HS-27A (cell line): ENCODE measurements at places on chromosomes 2 and 18.

GRCh38 chr18:67354091-67354490, 162.4 kb downstream of the DSEL start:
- no peak for DNase-seq

GRCh38 chr2:24544456-24545115, 53.5 kb downstream of the NCOA1 start:
- no peak for DNase-seq

DNA sequence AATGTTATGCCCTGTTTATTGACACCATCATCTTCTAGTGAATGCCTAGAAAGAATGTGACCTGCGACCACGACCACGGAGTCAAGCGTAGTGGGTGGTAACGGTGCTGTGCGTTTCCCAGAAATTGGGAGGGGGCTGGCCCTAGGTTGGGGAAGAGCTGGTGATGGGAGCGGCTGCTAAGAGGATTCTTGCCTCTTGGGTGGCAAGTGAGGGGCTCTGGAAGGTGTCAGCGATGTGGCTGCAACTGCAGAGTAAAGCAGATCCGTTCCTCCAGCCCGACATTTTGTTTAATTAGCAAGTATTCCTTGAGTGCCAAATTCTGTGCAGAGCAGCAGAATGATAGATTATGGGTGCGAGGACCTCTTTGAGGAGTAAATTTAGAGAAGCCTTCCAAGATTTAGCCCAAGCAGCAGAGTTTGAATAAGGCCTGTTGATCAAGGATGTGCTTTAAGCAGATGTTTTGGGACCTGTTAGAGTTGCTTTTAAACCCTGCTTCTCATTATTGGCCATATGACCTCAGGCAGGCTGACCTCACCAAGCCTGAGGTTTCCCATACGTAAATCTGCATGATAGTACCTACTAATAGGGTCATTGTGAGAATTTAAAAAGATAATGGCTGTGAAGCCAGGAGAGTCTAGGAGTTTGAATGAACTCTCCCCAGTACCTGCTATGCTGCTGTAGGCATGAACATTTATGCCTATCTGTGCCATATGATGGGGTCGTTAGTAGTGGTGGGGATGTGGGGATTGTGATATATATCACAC, 287.7 kb downstream of the PTGR3 start:
- DNase-seq, result no peak

DNA sequence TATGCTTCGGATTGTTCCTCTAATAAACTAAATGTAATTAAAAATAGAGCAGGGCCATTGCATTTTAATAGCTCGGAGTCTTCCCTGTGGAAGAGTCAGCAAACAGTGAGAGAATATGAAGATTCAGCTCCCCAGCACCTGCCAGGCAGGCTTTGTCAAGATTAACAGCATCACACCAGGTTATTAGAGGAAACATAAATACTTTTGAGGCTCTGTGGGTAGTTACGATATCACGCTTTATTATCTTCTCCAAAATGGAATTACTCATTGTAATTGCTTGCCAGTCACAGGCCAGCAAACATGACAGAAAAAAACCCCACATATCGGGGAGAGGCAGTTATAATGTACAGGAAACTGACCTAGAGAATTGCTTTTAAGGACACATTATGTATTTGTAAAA, 303.9 kb downstream of the CPS1 start:
- DNase-seq, result no peak

DNA sequence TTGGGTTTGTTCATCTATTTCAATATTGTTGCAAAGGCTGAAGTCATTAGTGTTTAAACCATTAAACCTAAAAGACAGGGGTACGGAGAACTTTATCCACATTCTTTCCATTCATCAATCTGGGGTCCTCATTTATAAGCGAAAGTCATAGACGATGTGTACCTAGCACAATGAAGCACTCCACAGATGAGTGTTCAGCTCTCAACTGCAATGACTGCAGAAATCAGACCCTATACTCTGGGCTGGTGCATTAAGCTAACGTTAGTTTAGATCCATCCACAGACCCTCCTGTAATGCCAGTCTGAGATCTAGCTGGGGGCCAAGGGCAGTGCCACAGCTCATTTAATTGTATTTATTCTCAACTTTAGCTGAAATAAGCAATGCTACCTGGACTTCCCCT, 155.2 kb downstream of the AFF3 start:
- DNase-seq, result no peak

GRCh38 chr2:223578846-223579245, 23.3 kb downstream of the SCG2 start:
- no peak for DNase-seq

GRCh38 chr18:26088487-26088886, 1.9 kb downstream of the SS18 start:
- no peak for DNase-seq

- peak; percentile 83 for DNase-seq
These were observed 7.3 kb downstream of the ALPP start for GRCh38 chr2:232385660-232386489.

DNA sequence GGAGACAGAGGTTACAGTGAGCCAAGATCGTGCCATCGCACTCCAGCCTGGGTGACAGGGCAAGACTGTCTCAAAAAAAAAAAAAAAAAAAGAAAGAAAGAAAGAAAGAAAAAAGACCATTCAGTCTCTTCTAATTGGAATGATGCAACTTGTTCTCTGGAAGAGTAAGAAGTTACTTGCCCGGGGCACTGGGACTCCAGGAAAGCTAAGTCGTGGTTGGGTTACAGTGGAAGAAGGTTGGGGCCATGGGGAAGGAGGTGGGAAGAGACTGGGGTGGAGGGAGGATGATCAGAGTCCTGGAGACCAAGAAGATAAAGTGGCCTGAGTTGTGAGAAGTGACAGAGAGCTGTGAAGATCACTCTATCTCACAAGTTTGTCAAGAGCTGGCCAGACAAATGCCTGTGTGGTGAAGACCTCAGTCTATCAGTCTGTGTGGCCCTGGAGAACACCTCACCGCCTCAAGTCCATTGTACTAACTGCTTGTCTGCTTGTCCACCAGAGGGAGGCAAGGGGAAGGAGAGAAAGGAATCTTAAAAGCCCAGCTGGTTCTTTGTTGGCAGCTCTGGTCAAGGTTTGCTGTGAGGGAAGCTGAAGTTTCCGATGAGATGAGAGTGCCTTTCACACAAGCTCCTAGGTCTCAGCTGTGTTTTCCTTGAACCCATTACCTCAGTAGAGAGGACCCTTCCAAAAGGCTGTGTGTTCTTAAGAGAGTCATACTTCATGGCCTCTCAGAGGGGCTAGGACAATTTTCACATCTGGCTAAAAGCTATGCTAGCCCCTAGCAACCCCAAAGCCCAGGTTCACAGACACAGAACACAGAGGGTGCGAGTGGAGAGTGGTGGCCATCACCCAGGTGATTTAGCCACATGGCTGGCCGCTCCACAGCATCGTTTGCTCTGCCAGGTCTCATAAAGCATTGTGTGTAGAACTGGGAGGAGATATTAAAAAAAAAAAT, 72.0 kb upstream of the TMEM178A start:
- DNase-seq, result peak; percentile 45

GRCh38 chr2:121080013-121080772, 204.8 kb downstream of the TFCP2L1 start:
- peak; percentile 62 for DNase-seq

- no peak for DNase-seq
These were observed 60.4 kb upstream of the COPS8 start for GRCh38 chr2:237025090-237025865.

- no peak for DNase-seq
These were observed 9.1 kb downstream of the ITM2C start for GRCh38 chr2:230873661-230874401.

GRCh38 chr2:210586381-210586780, 30.0 kb downstream of the CPS1 start:
- DNase-seq, result no peak

DNA sequence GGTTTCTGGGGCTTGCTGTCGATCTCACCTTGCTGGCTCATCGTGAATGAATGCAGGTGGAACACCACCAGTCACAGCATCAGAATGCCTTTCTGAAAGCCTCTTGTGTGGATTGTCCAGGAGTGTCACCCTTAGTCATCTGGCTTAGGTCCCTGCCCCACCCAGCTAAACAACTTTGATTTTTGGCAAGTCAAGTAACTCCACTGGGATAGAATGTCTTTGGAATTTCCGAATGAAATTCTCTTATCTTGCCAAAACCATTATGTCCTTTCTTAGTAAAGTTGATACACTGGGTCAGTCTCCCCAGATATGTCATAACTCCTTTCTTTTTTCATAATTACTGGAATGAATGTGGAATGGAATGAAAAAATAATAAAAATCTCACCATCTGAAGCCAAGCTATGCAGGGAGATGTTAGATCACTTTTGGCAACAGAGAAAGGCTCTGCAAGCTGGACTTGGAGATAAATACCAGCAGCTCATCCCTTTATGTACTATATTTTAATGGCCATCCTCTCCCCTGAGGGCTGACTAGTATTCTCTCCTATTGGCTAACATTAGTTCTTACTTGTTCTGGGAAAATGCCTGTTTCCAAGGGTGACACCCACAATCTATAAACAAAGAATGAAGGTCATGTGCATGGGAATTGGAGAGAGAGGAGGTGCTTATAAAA, 35.4 kb downstream of the INSIG2 start:
- peak; percentile 93 for DNase-seq

DNA sequence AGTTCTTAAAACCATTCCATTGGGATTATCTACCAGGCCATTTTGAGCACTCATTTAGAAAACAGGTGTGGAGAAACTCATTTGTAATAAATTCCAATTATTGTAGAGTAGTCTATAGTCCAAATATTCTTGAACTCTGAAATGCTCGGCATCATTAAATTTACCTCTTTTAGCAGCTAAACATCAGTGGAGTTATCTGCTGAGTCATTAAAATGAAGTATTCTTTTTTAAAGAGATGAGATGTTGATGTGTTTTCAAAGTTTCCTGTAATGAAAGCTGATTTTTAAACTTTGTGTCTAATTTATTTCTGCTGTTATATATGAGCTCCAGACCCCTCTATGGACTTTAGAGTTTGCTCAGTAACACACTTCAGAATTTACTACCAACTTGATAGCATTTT, 1635.2 kb downstream of the SUCLG1 start:
- no peak for DNase-seq

- no peak for DNase-seq
These were observed 2.6 kb downstream of the THADA start for GRCh38 chr2:43593254-43593653.

DNA sequence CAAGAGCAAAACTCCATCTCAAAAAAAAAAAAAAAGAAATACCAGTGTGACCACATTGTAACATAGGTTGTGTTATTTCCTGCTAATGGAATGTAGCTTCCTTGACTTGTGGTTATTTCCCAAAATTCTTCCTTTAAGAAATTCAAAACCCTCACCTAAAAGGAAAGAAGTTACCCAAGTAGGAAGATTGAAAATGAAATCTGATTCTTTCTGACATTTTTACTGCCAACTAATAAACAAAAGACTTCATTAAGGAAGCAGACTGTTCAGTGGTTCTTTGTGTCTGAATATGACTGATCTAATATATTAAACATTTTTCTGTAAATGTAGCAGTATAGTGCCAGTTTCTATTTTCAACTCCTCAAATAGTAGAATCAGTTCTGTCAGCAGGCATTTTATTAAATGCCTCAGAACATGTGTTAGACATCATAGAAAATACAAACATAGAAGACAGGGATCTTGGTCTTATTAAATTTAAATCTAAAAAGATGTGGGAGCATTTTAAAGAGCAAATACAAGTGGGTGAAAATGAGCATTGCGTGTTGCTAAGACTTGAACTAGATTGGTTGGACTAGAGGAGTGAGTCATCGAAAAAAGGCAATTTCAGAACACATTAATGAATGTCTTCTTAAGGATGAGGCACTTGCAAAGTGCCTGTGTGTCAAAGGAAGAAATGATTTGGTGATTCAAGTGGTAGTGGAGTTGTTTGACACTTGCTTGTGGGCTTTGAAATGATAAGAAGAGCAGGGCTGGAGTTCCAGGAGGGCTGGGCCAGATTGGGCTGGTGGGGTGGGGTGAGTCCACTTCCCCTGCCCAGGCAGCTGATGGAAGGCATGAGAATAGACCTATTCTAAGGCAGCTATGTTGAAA, 53.4 kb downstream of the PKP4 start:
- no peak for DNase-seq

DNA sequence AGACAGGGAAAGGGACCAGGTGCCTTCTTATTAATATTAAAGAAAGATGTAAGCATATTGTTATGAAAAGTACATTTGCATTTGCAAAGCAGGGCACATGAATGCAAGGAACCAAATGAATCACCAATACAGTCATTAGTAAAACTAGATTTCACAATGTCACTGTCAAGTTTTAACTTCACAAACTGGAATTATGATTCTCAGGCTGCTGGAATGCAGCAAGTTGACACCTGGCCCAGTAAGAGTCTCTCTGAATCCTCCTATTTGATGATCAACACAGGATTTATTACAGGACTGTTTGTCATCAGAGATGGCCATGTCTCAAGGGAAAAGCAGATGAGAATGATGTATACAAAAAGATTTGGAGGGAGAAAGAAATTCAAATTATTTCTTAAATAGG, 72.9 kb upstream of the STK39 start:
- DNase-seq, result no peak

DNA sequence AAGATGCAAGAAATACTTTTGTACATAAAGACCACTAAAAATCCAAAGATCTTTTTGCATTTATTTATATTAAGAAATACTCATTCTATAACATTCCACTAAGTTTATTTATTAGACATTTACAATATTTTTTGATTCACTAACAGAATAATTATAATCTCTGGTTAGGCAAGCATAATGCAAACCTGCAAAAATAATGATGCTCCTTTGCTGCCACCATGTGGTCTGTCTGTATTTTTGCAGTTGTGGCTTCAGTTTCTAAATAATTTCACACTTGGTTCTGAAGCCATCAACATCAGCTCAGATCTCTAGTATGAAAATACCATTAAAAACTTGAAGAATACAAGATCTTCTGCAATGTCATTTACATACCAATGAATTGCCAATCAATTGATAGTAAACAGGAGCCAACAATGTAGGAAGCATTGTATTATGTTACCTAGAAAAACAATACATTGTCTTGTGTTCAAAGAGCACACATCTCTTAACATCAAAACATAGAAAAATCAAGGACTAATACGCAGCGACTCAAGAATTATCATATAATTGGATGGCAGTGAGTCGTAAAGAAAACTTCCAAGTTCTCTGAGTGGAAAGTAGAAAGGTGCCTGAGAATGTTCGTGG, 28.8 kb upstream of the WDR75 start:
- DNase-seq, result no peak

DNA sequence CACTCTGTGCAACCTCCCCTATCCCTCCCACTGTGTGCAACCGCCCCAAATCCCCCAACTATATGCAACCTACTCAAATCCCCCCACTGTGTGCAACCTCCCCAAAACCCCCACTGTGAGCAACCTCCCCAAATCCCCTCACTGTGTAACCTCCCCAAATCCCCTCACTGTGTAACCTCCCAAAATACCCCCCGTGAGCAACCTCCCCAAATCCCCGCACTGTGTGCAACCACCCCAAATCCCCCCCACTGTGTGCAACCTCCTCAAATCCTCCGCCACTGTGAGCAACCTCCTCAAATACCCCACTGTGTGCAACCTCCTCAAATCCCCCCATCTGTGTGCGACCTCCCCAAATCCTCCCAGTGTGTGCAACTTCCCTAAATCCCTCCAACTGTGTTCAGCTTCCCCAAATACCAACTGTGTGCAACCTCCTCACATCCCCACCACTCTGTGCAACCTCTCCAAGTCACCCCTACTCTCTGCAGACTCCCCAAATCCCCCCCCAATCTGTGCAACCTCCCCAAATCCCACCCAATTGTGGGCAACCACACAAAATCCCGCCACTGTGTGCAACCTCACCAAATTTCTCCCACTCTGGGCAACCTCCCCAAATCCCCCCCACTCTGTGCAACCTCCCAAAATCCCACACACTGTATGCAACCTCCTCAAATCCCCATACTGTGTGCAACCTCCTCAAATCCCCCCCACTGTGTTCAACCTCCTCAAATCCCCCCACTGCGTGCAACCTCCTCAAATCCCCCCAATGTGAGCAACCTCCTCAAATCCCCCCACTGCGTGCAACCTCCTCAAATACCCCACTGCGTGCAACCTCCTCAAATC, 114.1 kb downstream of the TPO start:
- DNase-seq, result no peak
